ENCODE measurements at places on chromosomes 5 and 9. TPM values are rescaled to one million over a fixed set of nuclear protein-coding genes. Genes with fewer than 3 reads are reported as not detected.

The MAMDC2 gene
- 16.4 TPM for total RNA-seq

The BASP1 gene
- 100.0 TPM for total RNA-seq

The COL15A1 gene
- total RNA-seq = 4.6 TPM

The LHX2 gene
- not detected for total RNA-seq

The SLC25A48 gene
- not detected for total RNA-seq

The GABRA1 gene
- not detected for total RNA-seq

The MRPS30 gene
- 33.1 TPM for total RNA-seq

The LCN1 gene
- not detected for total RNA-seq

DNA sequence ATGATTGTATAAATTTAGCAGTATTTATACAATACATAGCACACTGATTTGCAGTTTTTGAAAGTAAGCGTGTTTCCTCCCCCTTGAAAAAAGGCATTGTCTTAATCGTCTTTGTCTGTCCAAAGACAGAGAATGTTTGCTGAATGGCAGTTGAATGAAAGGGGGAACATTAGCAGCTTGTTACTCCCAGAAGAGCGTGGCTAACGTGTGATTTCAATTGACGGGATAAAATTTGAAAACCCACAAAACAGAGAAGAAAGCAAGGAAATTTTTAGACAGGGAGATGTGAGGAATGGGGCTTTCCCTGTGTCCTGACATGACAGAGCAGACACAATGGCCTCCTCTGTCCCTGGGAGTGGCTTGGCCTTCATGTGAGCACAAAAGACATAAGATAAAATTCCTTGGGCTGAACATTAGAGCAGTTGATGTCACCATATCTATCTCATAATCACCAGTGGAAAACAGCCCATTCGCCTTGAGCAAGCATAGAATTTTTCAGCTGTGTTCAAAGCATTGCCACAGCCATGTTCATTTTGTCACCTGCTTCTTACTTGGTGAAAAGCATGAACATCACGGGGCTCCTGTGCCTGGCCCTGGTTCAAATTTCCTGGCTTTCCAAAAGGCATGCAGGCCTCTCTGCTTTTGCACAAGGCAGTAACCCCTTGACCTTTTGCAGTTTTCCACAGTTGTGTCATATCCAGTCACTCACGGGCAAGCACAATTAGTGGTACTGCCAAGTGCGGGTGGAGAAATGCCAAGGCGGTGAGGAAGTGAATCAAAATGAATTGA is 126.9 kb downstream of the TLE1 start:
- no peak for DNase-seq

DNA sequence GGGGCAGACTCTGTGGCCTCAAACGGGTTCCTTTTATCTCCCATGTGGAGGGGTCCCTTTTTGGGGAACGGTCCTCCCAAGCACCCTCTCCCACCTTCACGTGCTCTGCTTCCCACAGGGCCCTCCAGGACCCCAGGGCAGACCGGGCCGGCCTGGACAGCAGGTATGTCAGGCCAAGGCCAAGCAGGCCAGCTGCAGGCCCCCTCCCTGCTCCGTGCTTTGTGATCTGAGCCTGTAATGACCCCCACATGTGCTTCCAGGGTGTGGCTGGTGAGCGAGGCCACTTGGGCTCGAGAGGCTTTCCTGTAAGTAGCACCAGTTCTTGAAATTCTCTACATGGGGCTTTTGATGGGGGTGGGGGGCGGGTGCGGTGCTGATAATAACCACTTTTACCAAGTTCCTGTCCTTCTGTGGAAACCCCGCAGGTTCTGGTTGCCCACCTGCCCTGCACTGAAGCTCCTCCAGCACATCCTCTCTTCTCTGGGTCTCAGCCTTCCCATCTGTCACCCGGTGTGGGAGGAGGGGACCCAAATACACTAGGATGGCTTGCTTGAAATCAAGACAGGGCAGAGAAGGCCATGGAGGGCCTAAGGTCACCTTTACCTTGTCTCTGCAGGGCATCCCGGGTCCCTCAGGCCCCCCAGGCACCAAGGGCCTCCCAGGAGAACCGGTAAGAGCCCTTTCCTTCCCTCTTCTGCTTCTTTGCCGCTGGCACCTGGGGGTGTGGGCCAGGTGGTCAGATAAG is 57.9 kb upstream of the ORM1 start:
- no peak for DNase-seq

- no peak for DNase-seq
These were observed 3.7 kb downstream of the RGS3 start for GRCh38 chr9:113467183-113467582.

- DNase-seq = no peak
These were observed 174.2 kb downstream of the OXCT1 start for GRCh38 chr5:41695920-41696582.

DNA sequence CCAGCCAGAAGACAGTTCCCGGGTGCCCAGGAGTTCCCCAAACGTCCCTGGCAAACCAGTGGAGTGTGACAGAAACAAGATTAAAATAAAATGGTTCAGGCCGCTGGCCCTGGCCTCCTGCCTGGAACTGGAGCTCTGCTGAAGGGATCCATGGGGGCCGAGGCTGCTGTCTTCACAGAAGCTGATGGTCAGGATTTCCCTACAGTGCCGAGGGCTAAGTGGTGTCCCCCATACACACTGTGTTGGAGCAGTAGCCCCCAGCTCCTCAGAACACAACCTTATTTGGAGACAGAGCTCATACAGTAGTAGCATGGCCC is 55.9 kb downstream of the MRPL36 start:
- peak; percentile 31 for DNase-seq

GRCh38 chr9:126777733-126778132 is 27.1 kb upstream of the ZBTB43 start:
- DNase-seq = no peak

DNA sequence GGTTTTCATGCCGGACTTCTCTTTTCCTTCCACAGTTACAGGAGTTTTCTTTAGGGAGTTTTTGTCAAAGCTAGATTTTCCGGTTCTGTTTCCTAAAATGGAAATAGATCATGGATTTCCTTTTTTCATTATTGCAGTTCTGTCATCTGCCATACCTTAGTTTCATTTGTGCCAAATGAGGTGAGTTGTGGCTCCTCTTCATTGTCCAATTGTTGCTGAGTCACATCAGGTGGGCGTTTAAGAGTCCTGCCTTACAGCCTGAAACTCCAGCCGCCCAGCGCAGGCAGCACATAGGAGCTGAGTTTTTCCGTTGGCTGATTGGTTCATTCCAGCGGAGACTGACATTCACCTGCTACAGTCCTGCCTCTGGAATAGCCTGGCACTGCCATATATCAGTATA is 14.1 kb downstream of the SLC25A25 start:
- DNase-seq = no peak

DNA sequence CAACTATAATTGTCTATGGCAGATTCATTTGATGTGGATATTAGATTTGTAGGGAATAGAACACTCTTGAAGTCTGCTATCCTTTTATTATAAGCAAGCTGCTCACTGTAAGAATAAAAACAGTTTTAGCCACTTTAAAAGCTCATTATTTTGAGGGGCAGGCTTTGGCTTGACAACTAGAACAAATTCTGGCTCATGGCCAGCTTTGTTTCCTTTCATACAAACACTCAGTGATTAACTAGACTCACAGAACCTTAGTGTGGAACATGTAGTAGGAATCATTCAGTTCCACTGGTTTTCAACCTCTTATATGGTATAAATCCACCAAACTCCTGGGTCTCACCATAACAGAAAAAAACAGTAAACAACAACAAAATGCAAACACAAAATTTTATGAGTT is 27.4 kb upstream of the CEP120 start:
- DNase-seq = no peak

DNA sequence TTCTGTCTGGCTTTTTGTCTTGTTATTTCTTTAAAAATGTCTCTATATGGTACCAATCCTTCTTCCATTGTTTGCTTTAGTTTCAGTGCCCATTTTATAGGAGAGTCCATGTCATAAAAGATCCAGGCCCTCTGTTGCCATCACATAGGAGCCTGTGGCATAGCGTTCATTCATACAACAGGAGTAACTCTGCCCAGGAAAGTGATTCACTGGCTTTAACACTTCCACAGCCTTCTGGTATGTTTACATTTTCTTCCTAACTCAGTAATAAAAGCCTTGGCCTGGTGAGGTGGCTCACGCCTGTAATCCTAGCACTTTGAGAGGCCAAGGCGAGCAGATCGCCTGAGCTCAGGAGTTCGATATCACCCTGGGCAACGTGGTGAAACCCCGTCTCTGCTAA is 519.3 kb upstream of the PTGER4 start:
- DNase-seq = no peak

DNA sequence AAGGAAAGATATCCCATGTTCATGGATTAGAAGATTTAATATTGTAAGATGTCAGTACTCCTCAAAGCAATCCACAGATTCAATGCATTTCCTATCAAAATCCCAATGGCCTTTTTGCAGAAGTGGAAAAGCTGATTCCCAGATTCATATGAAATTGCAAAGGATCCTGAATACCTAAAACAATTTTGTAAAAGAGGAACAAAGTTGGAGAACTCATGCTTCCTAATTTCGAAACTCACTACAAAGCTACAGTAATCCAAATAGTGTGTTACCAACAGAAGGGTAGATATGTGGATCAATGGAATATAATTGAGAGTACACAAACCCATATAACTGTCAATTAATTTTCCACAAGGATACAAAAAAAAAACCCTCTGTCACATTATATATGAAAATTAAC is 154.3 kb upstream of the ZNF618 start:
- no peak for DNase-seq

GRCh38 chr5:116076496-116076895 is 8.3 kb upstream of the COMMD10 start:
- no peak for DNase-seq

DNA sequence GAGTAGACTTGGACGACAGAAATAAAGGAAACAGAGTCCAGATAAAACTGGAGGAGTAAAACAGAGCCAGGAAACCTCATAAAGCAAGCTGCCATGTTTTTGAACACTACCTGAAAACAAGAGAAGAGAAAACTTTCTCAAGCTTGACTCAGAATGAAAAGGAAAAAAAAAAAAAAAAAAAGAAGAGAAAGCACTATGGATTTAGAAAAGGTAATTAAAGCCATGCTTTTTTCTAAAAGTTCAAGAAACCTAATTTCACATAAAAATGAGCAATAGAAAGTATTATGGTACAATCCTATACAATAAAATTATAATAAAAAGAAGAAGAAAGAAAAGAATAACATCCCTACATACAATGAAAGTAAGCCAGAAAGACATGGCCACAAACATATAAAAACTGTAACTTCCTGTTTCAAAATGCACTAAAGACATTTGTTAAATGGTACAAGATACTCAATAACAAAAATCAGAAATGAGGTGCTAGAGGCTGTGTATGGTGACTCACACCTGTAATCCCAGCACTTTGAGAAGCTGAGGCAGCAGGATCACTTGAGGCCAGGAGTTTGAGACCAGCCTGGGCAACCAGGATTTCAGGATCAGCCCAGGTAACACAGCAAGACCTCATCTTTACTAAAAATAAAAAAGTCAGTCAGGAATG is 129.5 kb downstream of the SIL1 start:
- DNase-seq = no peak

DNA sequence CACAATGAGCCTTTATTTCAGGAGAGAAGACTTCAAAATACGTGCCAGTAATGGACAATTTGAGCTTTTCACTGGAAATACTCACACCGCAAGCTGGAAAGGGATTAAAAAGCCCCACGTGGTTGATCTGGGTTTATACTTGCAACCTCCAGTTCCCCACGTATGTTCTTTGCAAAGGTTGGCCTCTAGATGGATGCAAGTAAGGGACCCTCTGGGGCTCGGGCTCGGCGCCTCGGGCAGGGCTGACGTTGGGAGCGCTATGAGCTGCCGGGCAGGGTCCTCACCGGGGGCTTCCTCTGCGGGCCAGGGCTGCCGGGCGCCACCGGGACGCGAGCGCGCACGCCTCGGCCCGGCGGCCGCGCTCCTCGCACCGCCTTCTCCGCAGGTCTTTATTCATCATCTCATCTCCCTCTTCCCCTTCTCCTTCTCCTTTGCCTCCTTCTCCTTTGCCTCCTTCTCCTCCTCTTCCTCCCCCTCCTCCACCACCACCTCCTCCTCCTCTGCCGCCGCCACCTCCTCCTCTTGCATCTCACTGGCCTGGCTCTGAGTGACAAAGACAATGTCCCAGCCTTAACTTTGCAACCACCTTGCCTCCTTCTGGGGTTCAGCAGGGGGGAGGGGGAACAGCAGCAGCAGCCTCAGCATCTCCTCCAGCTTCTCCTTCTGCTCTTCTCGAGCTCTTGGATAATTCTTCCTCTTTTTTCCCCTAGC is 701 bp upstream of the ZNF462 start:
- DNase-seq = no peak

DNA sequence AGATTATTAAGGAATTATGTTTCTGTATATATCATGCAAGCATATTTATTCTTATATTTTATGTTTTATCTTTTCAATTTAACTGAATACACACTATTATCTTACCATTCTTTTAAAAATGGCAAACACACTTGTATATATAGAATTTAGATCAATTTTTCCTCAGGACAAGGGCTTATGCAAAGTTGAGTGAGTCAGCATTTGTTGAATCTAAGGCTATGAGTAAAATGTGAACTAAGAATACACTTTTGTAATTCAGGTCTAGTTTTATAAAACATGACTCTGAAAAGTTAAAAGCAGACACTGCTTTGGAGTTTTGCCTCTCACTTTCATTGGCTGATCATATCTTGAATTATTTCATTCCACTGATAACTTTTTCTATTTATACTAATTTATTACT is 127.8 kb downstream of the FOCAD start:
- no peak for DNase-seq

DNA sequence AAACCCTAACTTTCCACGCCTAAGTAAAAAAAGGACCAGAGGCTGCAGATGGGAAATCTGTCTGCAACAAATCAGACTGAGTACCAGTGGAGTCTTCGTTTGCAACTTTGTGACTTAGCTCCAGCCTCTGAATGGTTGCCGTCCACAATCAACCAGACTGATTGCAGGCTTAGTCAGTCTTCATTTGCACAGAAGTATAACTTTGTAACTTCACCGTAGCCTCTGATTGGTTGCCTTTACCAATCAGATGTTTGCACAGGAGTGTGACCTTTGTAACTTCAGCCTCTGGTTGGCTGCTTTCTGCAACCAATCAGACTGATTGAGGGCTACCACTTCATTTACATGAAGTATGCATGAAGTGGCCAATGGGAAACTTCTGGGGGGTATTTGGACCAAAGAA is 53.7 kb downstream of the TGFBR1 start:
- no peak for DNase-seq

GRCh38 chr9:21993007-21993406 is 1.2 kb downstream of the CDKN2A start:
- no peak for DNase-seq

- DNase-seq = no peak
These were observed 97.9 kb downstream of the EFNA5 start for GRCh38 chr5:107572715-107573368.

- no peak for DNase-seq
These were observed 620.3 kb upstream of the WWC1 start for GRCh38 chr5:167671176-167671575.

GRCh38 chr5:136309932-136310598 is 55.3 kb downstream of the TRPC7 start:
- no peak for DNase-seq
